Stimulated activated naive CD4-positive, alpha-beta T cell (primary cell): ENCODE measurements at places on chromosomes 16 and 17.

- DNase-seq, result no peak
Observed at GRCh38 chr16:58488531-58488930, 11.4 kb upstream of the NDRG4 start.

DNA sequence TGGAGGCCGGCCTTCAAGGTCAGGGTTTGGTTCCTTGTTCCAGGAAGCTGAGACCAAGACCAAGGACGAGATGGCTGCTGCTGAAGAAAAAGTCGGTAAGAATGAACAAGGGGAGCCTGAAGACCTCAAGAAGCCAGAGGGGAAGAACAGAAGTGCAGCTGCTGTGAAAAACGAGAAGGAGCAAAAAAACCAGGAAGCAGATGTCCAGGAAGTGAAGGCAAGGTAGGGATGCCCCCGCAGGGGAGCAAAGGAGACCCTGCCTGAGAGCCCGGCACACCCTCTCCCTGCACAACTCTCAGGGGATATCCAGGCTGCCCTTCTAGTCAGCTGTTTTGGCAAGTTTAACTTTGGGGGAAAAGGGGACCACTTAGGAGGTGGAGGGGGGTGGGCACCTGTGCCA, 29.0 kb downstream of the RNF213 start:
- DNase-seq, result no peak

DNA sequence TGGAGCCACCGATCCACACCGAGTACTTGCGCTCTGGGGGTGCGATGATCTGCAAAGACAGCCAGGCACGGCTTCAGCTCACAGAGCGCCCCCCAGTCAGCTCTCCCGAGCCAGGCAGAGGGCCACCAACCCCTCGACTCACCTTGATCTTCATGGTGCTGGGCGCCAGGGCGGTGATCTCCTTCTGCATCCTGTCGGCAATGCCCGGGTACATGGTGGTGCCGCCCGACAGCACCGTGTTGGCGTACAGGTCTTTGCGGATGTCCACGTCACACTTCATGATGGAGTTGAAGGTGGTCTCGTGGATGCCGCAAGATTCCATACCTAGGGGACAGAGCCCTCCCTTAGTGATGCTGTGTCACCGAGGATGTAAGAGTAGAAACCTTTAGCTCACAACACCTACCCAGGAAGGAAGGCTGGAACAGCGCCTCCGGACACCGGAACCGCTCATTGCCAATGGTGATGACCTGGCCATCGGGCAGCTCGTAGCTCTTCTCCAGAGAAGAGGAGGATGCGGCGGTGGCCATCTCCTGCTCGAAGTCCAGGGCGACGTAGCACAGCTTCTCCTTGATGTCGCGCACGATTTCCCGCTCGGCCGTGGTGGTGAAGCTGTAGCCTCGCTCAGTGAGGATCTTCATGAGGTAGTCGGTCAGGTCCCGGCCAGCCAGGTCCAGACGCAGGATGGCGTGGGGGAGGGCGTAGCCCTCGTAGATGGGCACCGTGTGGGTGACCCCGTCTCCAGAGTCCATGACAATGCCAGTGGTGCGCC, 1.6 kb downstream of the ACTG1 start:
- DNase-seq, result peak; percentile 45

DNA sequence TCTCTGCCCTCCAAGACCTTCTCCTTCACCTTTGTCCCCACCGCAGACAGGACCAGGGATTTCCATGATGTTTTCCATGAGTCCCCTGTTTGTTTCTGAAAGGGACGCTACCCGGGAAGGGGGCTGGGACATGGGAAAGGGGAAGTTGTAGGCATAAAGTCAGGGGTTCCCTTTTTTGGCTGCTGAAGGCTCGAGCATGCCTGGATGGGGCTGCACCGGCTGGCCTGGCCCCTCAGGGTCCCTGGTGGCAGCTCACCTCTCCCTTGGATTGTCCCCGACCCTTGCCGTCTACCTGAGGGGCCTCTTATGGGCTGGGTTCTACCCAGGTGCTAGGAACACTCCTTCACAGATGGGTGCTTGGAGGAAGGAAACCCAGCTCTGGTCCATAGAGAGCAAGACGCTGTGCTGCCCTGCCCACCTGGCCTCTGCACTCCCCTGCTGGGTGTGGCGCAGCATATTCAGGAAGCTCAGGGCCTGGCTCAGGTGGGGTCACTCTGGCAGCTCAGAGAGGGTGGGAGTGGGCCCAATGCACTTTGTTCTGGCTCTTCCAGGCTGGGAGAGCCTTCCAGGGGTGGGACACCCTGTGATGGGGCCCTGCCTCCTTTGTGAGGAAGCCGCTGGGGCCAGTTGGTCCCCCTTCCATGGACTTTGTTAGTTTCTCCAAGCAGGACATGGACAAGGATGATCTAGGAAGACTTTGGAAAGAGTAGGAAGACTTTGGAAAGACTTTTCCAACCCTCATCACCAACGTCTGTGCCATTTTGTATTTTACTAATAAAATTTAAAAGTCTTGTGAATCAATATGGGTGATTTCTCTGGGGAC, 12.2 kb downstream of the CX3CL1 start:
- no peak for DNase-seq

DNA sequence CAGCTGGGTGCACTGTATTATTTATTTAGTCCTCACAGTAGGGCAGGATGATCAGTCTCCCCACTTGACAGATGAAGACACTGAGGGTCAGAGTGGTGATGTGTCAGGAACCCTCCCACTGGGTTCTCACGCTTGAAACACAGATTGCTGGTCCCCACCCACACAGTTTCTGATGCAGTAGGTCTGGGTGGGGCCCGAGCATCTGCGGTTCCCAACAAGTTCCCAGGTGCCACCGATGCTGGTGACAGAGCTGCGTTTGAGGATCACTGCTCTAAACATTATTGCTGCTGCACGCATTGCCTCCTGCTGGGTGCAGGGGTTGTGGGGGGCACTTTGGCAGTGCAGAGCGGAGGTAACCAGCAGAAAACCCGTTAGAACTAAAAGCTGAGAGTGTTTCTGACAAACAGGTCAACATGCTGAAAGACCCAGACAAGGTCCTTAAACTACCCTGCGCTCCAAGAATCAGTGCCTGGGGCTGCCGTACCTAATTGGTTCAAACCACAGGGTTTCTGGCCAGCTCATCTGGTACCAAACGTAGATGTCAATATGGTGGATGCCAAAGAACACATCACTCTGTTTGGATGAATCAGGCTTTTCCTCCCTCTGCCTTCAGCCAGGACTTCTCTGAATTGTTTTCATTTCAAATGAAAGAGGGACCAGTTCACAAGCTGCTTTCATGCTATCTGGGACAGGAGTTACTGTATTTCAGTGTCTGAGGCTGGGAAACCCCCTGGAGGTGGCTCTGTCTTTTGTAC, 76.0 kb downstream of the ABCC1 start:
- DNase-seq, result no peak

- DNase-seq, result no peak
Observed at GRCh38 chr17:59845595-59846393, 46.9 kb downstream of the TUBD1 start.

DNA sequence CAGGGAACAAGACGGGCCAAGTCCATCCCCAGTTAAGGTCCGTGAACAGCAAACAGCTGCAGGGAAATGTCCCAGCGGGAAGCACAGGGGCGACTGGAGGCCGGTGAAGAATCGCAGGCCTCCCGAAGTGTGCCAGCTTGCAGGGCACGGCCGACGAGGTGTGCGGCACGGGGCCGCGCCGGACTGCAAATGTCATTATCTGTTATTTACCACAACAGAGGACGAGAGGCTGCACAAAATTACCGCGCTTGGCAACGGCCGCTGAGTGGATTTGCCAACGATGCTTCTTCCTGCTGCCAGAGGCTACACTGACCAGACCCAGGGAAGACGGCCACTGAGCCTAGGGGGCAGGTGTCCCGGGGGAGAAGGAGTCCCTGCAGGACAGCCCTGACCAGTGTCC, 53.1 kb downstream of the RPH3AL start:
- no peak for DNase-seq

DNA sequence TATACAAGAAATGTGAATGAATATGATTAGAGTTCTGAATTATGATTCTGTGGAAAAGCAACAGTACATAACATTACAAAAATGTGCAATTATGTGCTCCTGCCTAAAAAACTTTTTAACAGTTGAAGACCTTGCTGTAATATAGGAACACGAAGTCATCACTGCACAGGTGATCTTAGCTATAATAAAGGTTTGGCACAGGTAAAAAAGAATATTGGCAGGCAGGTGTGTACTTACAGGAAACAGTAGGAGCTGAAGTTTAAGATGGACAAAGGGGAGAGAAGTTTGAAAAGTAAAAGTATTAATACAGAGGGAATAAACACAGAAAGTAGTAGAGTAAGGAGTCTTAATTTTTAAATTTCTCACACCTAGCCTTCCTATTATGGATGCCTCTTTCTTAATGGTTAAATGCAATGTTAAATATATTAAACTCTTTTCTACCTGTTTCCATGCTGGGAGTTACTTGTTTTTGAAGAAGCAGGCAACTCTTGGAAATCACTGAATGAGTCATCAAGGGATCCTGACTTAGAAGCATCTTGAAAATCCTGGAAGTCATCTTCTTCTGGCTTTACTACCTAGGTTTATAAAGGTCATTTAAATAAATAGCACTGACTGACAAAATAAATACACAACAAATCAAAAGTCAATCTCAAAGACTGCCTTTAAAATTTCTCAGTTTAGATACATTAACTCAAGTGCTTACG, 40.7 kb downstream of the SYNRG start:
- DNase-seq, result no peak

GRCh38 chr17:57911834-57912673, 43.2 kb downstream of the CUEDC1 start:
- no peak for DNase-seq

- DNase-seq, result peak; percentile 19
Observed at GRCh38 chr16:278863-279366, 1.5 kb upstream of the ARHGDIG start.

DNA sequence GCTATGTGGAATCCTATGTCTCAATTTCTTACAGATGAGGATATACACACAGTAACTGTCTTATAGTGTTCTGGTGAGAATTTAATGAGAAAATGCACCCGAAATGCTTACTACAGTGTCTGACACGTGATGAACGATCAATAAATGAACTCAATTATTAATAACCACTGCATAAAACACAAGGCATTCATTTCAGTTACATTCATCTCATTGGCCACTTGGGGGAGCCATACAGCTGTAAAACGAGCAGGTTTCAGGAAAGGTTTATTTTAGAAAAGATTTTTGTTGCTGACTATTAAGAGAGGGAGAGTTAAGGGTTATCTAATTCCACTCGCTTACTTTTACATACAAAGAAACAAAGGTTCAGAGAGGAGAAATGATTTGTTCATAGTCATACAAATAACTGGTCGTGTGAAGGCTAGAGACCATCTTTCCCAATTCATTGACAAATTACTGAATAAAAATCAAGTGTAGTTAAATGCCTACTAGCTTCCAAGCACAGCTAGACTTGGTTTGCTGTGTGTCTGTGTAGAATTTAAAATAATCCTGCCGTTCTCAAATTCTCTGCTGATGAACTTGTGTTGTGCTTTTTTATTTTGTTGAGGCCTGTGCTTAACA, 160.1 kb downstream of the MAP2K4 start:
- DNase-seq, result no peak

DNA sequence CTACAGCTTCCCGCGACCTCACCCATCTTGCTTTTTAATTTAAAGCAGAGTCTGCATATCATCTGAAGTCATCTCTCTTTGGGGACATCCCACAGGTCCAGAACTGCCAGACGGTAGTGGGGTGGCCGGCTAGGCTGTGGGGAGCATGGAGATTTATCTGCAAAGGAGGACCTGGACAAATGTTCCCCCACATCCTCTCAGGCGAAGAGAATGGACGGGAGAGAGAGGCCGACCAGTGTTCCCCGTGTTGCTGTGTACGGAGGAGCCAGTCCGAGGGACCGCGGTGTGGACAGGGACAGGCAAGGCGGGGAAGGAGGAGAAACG, 665 bp upstream of the MT1M start:
- no peak for DNase-seq

- DNase-seq, result peak; percentile 41
Observed at GRCh38 chr16:75566758-75567255, 628 bp downstream of the GABARAPL2 start.

- no peak for DNase-seq
Observed at GRCh38 chr16:67648088-67648763, 3.3 kb downstream of the CARMIL2 start.

DNA sequence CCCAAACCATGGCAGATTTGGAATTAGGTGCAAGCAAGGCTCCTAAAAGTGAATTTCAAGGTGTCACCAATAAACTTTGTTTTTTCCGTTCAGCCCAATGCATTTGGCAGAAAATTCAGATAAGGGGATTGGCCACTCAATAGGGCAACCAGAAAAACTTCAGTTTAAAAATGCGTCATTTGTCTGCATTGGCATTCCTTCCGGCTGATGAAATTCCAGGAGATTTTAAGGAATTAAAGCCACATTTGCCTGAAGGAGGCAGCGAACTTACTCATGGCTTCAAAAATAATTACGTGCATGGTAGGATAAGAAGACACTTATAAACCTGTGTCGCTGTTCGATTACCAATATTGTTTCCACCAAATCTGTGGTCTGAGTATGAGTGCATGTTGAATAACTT, 151.9 kb downstream of the SALL1 start:
- no peak for DNase-seq

DNA sequence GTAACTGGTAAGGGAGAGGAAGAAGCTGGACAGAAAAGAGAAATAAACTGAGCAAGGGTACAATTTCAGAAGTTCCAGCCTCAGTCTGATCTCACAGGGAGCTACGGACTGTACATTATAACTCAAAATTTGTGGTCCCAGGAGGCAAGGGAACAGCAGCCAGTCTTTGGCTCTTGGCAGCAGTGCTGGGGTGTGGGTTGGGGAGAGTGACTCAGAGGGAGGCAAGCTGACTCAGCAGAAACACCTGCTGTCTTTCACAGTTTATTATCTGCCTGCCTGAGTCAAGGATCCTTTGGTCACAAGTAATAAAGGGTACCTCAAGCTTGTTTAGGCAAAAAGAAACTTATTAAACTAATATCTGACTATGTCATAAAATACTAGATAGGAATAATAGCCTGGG, 73.5 kb upstream of the KIF2B start:
- DNase-seq, result no peak

- DNase-seq, result no peak
Observed at GRCh38 chr17:62188713-62189112, 123.6 kb upstream of the MED13 start.

DNA sequence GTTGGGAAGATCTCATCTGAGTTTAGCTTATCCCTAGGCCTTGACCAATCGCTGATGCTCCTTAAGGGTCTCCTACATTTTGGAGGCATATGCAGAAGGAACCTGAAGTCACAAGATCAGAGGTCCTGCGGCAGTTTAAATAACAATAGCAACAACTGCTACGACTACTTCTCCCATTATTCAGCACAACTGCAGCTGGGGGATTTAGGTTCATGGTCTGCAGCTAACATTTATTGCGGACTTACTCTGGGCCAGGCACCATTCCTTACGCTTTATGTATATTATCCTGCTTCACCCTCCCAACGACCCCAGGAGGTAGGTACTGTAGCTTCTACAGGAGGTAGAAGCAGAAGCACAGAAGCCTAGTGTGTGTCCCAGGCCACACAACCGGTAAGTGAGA, 59.5 kb downstream of the AKAP1 start:
- DNase-seq, result no peak
